ENCODE measurements at places on chromosomes 13 and 19.

GRCh38 chr13:35016362-35017112 lies 74.5 kb downstream of the NBEA start:
- DNase-seq: no peak

GRCh38 chr13:48686636-48687210 lies 33.0 kb downstream of the CYSLTR2 start:
- no peak for DNase-seq

DNA sequence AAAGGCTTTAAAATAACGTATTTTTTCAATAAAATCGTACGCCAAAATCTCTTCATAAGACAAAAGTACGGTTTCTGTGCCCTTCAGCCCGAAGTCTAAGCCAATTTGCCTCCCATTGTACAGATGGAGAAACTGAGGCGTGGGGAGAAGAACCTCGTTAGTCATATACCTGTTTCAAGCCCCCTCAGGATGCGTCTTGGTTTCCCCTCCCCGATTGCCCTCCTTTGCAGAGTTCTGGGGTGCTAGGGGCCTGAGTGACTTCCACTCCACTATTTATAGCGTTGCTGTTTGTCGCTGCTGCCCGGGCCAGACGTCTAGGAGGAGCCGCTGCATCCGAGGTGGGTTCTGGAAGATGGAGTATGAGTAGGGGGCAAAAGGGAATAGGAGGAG lies 2.3 kb upstream of the LTBP4 start:
- no peak for DNase-seq

- no peak for DNase-seq
These were observed 6.9 kb upstream of the SHISA2 start for GRCh38 chr13:26058704-26059103.

- DNase-seq: peak; percentile 69
These were observed at the start of gene SYT5 for GRCh38 chr19:55179606-55180484. SYT5 (minus strand) TSS chr19:55180289; CDS start chr19:55179041, 1,248 bp downstream.

- no peak for DNase-seq
These were observed 49.9 kb downstream of the SMAD9 start for GRCh38 chr13:36870050-36870692.

DNA sequence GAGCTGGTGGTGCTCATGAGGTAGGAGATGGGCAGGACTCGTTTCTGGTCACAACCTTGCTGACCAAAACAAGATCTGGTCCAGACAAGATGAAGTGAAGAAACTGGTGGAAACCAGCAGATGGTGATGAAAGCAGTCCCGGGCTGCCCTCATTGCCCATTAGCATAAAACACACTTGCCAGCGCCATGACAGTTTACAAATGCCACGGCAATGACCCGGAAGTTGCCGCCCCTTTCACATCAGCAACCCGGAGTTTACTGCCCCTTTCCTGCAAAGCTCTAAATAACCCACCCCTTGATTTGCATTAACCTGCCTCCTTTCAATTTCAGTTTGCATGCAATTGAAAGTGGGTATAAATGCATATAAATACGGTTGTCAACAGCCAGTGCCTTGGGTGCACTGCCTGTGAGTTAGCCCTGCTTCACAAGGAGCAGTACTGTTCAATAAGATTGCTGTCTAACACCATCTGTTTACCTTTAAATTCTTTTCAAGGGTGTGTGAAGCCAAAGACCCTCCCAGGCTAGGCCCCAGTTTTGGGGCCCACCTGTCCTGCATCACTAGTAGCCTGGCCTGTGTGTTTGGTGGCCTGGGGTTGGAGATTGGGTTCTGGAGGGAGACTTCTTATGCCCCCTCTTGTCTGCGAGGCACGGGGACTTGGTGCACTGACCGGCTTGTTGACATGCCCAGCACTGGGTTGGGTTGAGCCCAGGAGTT lies 38.8 kb downstream of the CHST8 start:
- no peak for DNase-seq

DNA sequence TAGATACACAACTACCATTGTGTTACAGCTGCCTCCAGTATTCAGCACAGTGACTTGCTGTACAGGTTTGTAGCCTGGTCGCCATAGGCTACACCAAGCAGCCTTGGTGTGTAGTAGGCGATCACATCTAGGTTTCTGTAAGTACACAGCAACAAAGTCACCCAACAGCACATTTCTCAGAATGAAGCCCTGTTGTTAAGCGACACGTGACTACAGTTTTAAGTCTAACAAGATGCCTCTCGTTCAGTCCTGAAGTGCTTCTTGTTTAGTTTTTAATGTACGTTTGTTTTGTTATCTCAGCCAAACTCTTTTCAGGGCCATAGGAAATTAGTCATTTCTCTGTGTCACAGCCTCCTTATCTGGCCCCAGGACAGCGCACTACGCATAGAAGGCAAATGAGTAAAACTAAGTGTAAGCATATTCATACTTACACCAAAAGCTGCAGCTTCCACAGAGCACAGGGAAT lies 50.0 kb upstream of the GPR183 start:
- no peak for DNase-seq

DNA sequence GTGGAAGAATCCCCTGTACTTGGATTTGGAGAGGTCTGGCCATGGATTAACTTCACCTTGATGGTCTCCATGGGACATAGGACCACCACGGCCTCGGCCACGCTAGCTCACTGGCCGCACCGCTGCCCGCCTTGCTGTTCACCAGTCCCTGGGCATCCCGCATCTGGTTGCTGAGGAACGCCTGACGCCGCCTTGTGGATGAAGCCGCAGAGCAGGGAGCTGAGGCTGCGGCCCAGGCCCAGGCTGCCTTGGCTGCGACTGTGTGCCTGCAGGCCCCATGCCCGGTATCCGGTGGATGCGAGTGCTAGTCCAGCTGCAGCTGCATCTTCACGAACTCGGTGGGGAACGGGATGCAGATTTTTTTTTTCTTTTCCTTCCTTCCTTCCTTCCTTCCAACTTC lies 1407.1 kb downstream of the UQCRFS1 start:
- DNase-seq: no peak

DNA sequence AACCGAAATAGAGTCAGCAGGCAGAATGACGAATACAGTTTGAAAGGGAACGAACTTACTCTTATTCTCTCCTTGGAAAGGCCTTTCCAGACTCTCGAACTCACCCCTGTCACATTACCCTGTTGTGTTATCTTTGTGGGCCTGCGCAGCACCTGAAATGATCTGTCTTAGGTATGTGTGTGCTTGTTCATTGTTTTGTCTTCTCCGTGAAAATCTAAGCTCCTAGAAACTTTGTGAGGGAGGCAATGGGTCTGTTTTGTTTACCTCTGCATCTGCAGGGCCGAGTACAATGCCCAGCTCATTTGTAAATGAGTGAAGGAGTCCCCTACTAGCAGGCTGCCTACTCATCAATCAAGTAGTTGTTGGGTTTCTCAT lies 19.6 kb downstream of the HMGB1 start:
- no peak for DNase-seq

DNA sequence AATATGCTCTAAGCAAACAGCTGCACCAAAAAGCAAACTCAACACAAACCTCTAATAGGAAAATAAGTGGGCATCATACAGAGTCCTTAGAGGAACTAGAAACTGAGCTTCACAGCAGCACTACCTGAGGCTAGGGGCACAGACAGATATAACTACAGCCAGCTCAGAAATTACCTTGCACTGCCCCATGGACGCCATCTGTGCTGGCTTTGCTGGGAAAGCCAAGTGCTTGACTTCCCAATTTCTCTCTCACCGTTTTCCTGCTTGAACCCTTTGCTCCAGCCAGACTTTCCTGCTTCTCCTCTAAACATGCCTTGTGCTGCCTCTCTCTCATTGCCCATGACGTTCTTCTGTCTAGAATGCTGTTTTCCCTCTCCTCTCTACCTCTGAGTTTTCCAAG lies 29.3 kb downstream of the MTUS2 start:
- no peak for DNase-seq

DNA sequence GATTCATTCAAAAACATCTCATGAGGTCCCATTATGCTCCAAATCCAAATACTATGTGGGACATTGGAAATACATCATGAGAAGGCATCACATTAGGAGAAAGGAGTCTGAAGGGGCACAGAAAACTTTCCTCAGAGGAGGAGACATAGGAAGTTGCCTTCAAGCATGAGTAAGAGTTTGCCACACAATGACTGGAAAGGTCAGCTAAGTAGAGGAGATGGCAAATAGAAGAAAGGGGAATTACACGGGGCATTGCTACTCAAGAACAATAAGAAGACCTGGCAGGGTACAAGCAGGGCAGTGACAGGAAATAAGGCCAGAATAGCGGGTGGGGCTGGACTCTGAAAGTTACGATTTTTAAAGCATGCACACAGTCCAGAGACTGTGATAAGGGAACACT lies 231.6 kb downstream of the SPRY2 start:
- no peak for DNase-seq

DNA sequence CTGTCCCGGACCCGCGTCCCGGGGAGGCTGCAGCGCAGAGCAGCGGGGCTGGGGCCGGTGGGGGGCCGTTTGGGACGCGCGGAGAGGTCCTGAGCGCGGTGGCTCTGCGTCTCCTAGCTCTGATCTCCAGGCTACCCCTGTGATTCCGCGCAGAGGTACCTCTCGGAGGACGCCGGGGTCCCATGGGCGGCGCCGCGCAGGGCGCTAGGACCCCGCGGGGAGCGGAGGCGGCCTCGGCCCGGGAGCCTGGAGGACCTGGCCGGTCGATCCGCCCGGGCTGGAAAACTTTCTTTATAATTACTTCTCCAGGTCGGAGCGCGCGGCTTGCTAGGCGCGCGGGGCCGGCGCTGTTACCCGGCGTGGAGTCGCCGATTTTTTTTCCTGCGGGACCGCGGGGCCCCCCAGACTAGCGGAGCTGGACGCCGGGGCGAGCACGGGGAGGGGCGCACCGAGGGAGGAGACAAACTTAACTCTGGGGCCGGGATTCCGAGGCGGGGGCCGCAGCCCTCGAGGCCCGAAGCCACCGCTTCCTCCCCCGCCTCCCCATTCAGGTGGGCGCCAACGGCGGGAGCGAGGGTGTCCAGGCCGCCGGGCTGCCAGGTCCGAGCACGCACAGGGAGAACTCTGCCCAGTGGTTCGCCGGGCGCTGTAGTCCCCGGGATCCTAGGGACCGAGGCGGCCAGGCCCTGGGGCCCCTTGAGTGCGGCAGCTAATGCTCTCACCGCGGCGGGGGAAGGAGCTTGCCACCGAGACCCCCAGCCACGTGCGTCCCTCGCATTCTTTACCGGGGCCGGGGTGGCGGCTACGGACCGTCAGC lies 848 bp upstream of the CEBPA start:
- peak; percentile 28 for DNase-seq

GRCh38 chr13:66362485-66362884 lies 867.7 kb downstream of the PCDH9 start:
- DNase-seq: no peak

- DNase-seq: no peak
These were observed 44.0 kb upstream of the PCCA start for GRCh38 chr13:100044936-100045335.

DNA sequence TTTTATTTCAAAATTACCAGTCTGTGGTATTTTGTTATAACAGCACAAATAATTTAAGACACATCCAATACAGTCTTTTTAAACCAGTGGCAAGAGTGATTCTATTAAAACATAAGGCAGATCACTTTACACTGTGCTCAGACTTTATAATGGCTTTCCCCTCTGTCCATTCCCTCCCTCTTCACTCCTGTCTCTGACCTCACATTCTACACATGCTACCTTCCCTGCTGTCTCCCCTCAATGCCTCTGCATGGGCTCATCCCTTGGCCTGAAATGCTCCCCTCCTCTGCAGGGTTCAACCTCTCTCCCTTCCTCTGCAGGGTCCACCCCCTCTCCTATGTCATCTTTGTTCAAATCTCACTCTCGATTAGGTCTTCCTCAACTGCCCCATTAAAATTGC lies 170.8 kb downstream of the LHFPL6 start:
- DNase-seq: no peak

DNA sequence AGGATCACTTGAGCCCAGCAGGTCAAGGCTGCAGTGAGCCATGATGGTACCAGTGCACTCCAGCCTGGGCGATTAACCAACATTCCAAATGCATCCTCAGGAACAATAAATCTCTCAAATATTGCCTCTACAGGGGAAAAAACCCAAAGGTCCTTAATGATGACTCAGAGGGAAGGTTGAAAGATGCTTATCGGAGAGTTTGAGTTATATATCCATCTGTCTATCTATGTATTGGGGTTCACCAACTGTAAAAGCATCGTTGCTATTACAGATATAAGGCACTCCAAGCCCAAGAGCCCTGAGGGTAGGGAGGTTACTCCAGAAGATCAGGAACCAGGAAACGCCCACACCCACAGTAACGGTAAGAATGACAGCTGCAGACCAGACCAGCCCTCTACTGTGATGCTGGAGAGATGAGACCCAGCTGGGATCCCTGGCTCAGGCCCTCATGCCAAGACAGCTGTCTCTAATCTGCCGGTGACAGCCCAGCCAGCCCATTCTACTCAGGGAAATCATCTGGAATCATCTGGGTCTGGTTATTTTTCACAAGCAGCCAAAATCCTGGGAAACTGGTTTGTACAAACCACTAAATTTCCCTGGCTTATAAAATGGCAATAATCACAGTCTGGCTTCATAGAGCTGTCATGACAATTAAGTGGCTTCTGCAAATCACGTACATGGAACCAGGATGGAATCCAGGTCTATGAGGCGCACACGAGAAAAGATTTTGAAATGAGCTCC lies 23.8 kb downstream of the TEX101 start:
- no peak for DNase-seq

GRCh38 chr13:91381371-91381770 lies 17.1 kb upstream of the GPC5 start:
- peak; percentile 65 for DNase-seq

GRCh38 chr19:35414442-35414841 lies 33.6 kb upstream of the FFAR2 start:
- no peak for DNase-seq

DNA sequence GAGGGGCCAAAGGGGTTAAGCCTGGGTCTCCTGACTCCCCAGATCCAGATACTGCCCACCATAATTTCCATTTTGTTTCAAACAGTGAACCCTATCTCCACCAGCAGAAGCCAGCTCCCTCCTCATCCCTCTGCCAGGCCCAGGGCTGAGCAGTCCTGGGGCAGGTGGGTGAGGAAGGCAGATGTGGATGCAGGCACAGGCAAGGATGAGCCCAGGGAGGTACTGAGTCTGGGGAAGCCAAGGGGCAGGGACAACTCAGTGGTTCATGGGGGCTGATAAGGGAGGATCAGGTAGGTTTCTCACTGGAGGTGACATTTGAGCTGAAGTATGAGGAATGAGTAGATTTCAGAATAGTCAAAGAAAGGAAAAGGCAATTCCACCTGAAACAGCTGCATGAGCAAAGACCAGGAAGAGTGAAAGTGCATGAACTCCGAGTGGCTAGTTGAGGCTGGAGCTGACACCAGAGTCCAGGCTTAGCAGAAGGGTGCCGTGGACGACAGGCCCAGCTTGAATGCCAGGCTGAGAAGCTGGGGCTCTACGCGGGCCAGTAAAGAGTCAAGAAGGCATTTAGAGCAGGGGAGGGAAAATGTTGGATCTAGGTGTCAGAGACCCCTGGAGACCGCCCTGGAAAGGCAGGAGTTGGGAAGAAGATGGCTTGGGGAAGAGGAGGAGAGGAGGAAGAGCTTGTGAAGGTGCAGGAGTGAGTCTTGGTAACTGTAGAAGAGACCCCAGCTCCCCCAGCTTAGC lies 10.3 kb downstream of the CIC start:
- DNase-seq: no peak

DNA sequence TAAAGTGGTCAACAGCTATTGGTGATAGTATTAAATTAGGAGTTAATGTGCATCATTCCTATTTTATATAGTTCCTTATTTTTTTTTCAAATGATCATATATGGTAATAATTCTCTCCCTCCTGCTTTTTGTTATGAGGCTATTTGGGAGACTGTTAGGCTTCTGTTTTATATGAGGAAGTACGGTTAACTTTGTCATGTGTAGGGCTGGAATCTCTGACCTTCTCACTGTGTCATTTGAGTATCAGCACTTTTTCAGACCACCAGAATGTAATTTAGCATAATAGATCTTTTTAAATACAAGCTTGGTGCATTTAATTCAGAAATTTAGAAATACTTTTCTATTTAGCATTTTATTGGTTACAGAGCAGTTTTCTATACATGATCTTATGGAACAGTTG lies 7.7 kb downstream of the DGKH start:
- no peak for DNase-seq

All from NCI-H1417 (cell line).